Hepatic stellate cell (primary cell): ENCODE measurements at places on chromosomes 12 and 14.

- no peak for DNase-seq
These were observed 53.1 kb downstream of the TGFB3 start for GRCh38 chr14:75928690-75929181.

DNA sequence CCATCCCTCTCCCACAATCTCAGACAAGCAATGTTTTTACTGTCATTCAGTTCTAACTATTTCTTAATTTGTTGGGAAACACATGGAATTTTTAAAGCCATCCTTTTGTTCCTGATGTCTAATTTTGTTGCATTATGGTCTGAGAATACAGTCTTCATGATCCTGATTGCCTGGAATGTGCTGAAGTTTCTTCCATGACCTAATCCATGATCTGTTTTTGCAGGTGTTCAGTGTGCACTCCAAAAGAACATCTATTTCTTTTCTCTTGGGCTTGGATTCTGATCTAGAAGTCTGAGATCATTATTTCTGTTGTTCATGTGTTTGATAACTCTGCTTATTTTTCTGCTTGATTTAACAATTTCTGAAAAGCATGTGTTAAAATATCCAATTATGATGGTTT, 43.2 kb upstream of the PHC1 start:
- no peak for DNase-seq

DNA sequence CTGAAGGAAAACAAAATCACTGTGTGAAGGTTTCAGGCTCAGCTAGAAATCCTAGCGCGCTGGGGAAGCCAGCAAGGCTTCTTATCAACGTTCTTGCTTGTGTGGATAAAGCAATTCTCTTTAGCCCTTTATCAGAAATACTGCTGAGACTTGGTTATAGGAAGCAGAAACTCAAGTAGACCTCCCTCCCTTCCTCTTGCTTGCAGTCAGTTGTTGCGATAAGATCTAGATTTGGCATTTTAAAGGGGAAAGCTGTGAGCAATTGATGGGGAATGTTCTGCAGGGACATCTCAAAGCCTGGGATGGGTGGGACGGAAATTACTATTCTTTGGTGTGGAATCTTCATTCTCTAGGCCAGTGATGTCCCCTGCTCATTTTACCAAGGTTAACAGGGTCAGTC, 76.4 kb upstream of the ANO4 start:
- DNase-seq, result no peak

- no peak for DNase-seq
These were observed 469.0 kb upstream of the FOXG1 start for GRCh38 chr14:28297559-28297958.
